ENCODE measurements at places on chromosomes 7 and 10.

GRCh38 chr10:16887565-16887964 is 70.3 kb upstream of the RSU1 start:
- peak; percentile 96 for DNase-seq

GRCh38 chr7:129889133-129889844 is 63.5 kb downstream of the UBE2H start:
- DNase-seq: no peak

- no peak for DNase-seq
Measured at GRCh38 chr7:5777932-5778331, 3.5 kb downstream of the RNF216 start.

DNA sequence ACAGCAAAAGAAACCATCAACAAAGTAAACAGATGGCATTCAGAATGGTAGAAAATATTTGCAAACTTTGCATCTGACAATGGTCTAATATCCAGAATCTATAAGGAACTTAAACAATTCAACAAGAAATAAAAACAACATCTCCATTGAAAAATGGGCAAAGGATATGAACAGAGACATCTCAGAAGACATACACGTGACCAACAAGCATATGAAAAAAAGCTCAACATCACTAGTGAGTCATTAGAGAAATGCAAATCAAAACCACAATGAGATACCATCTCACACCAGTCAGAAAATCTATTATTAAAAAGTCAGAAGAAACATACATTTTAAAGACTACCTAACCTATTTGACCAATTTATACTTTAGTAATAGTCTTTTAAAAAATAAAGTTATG is 571.3 kb upstream of the NRG3 start:
- no peak for DNase-seq

- DNase-seq: peak; percentile 2
Measured at GRCh38 chr7:22397981-22398380, 41.0 kb upstream of the RAPGEF5 start.
